ENCODE measurements at places on chromosomes 7 and 10.
A peak's percentile ranks its signal among the peaks of the same experiment; 100 is the strongest.

- no peak for DNase-seq
Measured at GRCh38 chr7:155167706-155168365, 97.7 kb downstream of the HTR5A start.

DNA sequence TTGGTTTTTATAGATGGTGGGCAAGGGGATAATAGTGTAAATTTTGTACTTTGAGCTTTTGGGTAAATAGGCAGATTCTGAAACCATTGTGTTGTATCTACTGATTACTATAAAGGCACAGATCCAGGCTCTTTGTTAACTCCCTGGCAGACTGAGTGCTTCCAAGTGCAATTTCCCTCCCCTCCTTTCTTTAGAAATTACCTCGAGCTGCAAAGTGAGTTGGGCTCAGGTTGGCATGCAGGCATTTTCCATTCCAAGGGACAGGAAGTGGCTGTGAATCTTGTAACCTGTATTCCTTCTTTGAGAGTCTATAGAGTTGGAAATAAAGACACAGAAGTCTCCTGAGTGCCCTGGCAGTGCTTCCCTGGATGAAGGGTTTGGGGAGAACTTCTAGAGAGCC is 494.2 kb upstream of the GALNT17 start:
- no peak for DNase-seq

DNA sequence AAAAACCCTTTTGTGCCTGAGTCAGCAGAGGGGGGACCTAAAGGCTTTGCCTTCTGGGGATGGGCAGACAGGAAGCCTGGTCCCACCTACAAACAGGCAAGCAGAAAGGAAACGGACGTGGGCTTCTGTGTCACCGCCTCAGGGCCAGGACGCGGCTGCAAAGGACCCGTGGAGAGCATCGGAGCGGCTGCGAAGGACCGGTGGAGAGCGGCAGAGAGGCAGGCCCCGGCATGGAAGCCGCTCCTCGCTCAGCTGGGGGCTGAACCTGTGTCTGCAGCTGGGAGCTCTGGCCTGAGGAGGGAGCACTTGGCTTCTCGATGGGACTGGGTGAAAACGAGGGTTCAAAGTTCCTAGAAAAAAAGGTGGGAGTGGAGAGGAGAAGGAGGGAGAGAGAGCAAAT is 125.4 kb upstream of the PPP2R2D start:
- DNase-seq, result no peak

DNA sequence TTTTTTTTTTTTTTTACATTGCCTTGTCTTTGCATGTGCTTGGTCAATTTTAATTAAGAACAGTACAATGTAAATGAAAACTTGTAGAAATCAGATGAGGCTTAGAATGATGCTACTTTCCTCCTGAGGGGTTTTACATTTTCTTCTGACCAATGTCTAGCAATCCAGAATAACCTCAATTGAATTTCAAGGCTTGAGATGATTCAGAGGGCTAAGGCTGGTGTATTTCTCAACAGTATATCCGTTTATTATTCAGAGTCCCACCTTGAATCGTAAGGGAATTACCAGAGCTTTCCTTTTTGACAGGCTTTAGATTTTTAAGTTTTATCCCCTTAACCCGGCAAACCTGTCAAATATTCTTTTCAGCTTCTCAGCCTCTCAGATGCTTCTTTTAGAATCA is 231.2 kb upstream of the STK17A start:
- no peak for DNase-seq

GRCh38 chr7:3922175-3922635 is 621.2 kb downstream of the SDK1 start:
- DNase-seq, result peak; percentile 90

DNA sequence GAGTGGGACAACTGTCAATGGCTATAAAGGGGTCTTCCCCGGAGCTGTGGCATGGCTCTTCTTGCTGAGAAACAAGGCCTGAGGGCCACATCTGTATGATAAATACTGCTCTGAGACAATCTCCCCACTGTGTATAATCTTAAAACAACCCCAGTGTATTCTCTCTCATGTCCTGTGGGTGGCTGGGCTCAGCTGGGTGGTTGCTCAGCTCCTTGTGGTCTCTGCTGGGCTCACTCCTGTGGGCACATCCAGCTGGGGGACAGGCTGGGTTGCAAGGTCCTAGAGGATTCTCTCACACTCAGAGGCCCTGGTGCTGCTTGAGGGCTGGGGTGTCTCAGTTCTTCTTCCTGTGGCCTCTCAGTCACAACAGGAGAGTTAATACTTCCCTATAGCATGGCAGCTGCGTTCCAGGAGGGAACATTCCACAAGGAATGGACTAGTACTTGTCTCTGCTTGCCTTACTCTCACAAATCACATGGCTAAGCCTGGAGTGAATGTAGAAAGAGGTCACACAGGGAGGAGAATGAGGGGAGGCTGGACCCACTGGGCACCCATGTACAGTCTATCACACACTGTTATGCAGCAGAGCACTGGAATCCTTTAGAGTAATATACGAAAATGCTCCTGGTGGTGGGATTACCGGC is 4.5 kb upstream of the EEPD1 start:
- DNase-seq, result no peak

DNA sequence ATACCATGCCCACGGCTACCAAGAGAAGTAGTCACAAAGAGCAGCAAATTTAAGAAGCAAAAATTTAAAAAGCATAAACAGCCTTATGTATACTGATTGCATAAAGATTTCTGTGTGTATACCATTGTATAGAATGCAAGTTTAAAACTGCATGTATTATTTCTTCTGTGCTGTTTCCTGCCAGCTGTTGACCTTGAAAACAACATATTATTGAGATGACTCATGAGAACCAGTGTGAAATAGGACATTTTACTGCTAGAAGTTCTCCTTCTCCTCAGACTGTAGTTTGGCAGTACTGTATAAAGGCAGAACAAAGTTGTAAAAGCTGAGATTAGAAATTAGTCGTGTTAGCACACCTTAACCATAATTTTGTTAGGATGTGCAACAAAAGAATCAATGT is 42.3 kb upstream of the SGCE start:
- peak; percentile 84 for DNase-seq

- no peak for DNase-seq
Measured at GRCh38 chr10:132293813-132294520, 13.8 kb downstream of the STK32C start.
